ENCODE measurements at places on chromosomes 2 and 18. TPM values are rescaled to one million over a fixed set of nuclear protein-coding genes. Genes with fewer than 3 reads are reported as not detected.
A peak's percentile ranks its signal among the peaks of the same experiment; 100 is the strongest.

- peak; percentile 55 for DNase-seq
These were observed 100.5 kb downstream of the CAPN13 start for GRCh38 chr2:30706534-30707303.

DNA sequence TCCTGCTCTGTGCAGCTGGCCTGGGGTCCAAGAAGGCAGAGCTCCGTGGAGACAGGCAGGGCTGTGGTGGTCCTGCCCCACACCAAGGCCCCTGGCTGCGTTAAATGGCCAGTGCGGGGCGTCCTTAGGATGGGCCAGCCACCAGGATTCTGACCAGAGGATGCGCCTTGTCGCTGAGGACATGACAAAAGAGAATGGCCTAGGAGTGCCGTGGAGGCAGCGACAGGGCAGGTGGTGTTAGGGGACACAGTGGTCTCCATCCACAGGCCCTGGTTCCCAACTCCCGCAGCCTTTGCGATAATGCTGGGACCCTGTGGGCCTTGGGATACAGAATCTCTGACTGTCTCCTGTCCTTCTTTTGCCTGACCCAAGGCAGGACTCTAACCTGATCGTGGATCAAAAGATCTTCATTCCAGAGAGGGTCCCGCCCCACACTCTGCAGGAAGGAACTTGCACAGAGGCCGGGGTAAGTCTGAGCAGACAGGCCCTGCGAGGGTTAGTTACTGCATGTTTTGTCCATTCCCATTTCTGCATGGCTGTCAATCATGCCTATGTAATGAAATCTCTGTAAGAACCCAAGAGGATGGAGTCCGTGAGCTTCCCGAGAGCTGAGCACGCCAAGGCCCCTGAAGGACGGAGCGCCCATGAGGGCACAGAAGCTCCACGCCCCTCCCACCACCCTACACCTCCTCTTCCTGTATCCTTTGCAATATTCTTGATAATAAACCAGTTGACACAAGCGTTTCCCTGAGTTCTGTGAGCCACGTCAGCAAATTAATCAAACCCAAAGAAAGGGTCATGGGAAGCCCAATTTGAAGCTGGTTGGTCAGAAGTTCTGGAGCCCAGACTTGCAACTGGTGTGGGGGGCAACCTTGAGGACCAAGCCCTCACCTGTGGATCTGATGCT lies 251.5 kb upstream of the SALL3 start:
- DNase-seq = no peak

GRCh38 chr2:224640679-224641078 lies 55.5 kb upstream of the CUL3 start:
- no peak for DNase-seq

DNA sequence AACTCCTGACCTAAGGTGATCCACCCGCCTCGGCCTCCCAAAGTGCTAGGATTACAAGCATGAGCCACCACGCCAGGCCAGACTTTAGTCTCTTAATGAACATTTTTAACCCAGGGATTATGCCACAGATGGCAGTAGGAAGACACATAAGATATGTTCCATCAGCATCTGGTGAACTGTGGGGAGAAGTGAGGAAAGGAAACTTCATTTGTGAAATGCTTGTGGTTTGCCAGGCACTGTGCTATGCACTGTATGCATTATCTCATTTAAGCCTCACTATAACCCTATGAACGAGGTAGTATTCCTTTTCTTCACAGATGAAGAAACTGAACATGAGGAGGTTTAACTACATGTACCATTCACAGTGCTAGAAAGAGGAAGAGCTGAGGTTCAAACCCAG lies 29.3 kb downstream of the PTRHD1 start:
- DNase-seq = no peak

DNA sequence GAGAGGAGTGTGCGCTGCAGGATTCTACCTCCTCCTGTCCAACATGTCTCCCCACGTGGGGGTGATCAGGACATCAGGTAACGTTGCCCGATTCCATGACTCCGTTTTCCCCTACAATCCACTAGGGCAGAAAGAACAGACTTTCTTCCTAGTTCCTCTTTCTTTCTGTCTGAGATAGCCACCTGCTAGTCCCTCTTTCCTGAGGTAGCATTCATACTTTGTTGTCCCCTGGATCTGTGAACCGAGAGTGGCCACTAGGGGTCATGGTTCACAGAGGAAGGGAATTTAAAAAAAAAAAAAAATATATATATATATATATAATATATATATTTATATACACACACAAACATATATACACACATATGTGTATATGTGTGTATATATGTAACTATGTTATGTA lies 210.0 kb upstream of the ZNF521 start:
- DNase-seq = no peak

GRCh38 chr18:70366174-70366573 lies 77.3 kb downstream of the SOCS6 start:
- no peak for DNase-seq

GRCh38 chr2:204753841-204754240 lies 208.6 kb downstream of the PARD3B start:
- DNase-seq = no peak

The EMILIN2 gene
- 27.8 TPM for total RNA-seq

- no peak for DNase-seq
These were observed 244.6 kb upstream of the ACVR2A start for GRCh38 chr2:147600223-147600622.

The LOXHD1 gene
- total RNA-seq = not detected

DNA sequence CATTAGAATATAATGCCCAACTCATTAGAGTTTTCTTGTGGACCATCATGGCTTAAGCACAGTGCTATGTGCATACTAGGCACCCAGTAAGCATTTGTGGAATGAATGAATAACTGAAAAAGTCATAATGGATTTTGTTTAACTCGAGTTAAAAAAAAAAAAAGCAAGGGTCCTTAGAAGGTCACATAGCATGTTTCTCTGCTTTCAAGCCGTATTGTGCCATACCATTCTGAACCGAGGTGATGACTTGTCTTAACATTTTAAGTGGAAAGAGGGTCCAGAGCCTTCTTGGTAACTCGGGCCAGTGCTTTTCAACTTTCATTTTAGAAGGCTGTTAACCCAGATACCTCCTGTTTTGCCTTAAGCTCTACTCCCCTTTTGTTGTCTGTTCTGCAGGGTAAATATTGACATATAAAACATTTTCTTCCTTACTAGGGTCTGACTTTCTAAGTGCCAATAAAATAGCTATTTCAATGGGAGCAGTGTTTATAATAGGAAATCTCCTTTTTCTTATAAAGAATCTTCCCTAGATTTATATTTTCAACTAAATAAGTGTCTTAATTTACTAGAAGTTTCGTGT lies 787 bp upstream of the ADGRF3 start:
- no peak for DNase-seq

GRCh38 chr2:172454404-172455120 lies 27.2 kb downstream of the ITGA6 start:
- no peak for DNase-seq

The SERPINB5 gene
- total RNA-seq = not detected

The EN1 gene
- total RNA-seq = not detected

DNA sequence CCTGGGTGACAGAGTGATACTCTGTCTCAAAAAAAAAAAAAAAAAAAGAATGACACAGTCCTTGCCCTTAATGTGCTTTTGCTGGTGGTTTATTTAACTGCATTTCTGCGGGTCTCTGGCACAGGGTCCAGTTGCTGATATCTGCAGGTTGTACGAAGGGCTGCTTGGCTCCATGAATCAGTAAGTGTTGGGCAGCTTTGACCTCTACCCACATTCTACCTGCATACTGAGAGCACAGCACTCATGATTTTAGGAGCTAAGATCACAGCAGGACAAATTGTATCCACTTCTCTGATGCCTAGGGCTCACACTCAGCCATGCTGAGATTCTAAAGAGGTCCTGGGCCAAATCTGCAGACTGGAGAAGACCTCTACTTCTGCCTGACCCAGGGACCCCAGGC lies 119.4 kb upstream of the MYCN start:
- no peak for DNase-seq

The CRYGD gene
- total RNA-seq = not detected

- no peak for DNase-seq
These were observed 232.9 kb downstream of the RBM43 start for GRCh38 chr2:151028691-151029176.

DNA sequence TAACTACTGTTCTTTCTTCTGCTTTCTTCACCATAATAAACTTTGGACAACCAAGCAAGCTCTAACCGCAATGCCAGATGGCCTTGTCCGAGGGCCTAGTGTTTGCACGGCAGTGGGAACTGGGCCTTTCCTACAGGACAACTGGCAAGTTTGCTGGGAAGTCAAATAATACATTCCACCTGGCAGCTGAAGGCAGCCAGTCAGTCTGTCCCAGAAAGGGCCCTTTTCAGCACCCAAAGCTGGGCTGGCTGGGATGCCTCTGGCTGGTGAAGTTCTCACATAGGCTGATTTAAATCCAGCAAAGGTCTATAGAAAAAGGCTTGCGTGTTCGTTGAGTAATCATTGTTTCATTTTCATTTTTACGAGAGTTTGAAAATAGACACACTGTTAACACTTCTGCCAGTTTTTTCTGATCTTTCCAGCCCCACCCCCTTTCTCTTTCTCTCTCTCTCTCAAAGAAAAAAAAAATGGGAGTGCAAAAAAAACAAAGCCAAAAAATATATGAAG lies 110.0 kb upstream of the EPAS1 start:
- DNase-seq = peak; percentile 21

The CRYBA2 gene
- total RNA-seq = not detected

The MAP2 gene
- total RNA-seq = not detected

DNA sequence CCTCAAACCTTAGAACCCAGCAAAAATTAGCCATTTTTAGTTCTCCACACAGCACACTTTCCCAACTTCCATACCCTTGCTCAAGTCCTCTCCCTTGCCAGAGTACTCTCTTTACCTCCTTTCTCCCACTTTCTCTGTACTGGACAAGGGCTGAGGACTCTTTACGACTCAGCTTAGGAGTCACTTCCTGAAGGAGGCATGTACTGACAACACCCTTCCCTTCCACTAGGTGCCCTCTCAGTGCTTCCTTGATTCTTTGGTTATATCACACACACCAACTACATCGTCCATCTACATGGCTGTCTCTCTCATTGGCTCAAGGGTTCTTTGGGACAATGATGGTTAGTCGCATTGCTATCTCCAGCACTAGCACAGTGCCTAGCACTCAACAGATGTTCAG lies 5.2 kb upstream of the C18orf63 start:
- DNase-seq = no peak

DNA sequence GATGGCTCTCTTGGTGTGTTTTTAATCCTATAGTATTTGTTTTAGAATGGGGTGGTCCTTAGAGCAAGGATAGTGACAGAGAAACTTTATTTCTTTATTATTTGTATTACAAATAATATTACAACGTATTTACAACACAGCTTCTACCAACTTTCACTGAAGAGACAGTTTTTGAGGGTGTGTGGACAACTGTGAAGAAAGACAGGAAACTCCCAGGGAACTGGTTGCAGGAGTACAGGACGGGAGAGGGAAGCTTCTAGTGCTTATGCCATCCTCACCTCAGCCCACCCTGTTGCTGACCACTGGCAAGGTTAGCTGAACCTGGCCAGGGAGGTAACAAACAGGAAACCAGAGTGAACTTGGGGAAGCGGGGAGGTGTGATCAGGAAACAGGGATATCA lies 251.7 kb downstream of the BCL11A start:
- no peak for DNase-seq

The KIF3C gene
- 4.9 TPM for total RNA-seq

DNA sequence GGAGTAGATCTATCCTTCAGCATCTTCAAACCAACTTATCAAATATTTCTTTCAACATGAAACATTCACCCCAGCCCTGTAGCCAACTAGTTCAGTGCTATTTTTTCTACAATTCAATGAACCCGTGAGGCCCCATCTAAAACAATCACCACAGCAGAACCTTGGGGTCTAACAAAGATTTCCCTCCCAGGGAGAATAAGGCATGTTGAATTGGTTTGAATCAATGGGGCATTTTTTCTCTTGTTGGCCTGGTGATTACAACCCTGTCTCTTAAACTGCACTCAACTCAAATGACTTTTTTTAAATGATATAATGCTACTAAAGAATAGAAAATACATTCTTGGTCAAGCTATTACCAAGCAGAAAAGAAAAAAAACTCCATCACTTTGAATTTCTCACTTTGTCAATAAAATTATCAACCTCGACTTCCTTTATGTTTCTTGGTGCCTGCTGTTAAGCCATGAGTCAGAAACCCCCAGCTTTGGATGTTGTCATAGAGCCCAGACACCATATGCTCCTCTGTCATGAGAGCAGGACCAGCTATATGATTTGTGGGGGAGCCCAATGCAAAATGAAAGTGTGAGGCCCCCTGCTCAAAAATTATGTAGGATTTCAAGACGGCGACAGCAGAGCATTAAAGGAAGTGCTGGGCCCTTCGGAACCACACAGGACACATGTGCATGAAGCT lies 282.4 kb downstream of the MEIS1 start:
- DNase-seq = no peak

DNA sequence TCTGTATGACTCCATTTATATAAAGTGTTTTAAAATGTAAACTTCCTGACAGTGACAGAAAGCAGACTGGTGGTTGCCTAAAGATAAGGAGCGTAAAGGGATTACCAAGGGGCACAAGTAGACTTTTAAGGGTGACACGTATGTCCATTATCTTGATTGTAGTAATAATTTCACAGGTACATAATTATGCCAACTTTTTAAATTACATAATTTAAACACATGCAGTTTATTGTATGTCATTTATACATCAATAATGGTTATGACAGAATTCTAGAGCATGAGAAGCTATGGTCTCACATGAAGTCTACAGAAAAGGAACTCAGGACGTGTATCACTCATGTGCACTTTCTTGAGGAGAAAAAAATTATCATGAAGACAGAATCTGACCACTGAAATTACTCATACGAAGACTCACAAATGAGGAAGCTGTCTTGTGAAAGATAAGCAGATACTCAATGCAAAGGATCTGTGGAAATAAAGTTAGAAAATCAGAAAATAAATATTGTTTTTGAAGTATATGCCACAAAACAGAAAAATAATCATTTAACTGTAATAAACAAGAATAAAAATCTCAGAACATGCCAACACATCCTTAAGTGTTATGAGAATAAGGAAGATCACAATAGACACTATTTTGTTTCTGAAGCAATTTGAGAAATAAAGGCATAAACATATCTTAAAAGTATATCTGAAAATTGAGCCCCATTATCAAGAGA lies 84.4 kb downstream of the TMEM131 start:
- no peak for DNase-seq

- no peak for DNase-seq
These were observed 654.1 kb upstream of the SYT4 start for GRCh38 chr18:43931439-43931838.

DNA sequence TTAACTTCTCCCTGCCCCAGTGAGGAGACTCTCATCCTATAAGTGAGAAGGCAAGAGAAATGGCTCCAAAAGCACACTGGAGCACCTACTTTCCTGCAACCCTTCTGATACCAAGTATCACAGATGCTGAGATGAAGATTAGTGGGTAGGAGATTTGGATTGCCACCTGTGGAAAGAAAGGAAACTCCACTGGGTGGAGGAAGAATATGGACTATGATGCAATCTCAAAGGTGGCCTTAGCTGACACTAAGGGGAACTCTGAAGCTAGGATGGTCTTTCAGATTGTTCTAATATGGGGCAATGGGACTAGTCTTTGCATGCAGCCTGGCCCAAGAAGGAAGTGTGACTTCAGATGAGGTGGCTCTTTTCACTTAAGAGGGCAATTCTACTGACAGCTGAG lies 21.6 kb downstream of the PRKRA start:
- no peak for DNase-seq
